ENCODE measurements at places on chromosomes 4 and X.

GRCh38 chr4:102809190-102809589, 18.2 kb downstream of the UBE2D3 start:
- no peak for DNase-seq

- DNase-seq = no peak
These were observed 2.3 kb upstream of the HNRNPD start for GRCh38 chr4:82376109-82376508.

GRCh38 chr4:122602277-122603142, 18.4 kb downstream of the IL21 start:
- peak; percentile 72 for DNase-seq

- DNase-seq = no peak
These were observed 30.7 kb downstream of the TAF7L start for GRCh38 chrX:101260435-101260834.

DNA sequence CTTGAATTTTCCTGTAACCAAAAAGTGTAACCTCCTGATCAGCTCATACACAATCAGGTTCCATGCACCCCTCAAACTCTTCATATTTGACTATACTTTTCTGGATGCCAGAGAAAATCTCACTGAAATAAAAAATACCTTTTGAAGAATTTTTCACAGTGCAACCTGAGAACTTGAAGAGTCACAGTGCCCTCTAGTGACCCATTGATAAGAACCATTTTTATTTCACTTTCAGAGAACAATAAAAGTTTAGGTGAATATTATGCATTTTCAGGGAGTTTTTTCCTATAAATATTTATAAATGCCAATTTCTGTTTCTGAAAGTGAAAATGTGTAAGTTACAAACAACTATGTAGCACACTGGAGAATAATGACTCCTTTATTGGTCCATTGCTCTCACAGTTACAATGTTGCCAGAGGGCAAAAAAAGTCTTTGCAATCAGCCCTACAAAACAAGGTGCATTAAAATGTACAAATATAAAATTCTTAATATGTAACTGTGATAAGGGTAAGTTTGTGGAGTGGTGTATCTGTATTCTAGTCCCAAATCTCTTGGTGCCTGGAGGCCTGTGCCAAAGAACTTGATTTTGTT, 153.6 kb upstream of the INTU start:
- DNase-seq = peak; percentile 77

GRCh38 chr4:133565379-133565778, 416.3 kb downstream of the PCDH10 start:
- DNase-seq = peak; percentile 86

DNA sequence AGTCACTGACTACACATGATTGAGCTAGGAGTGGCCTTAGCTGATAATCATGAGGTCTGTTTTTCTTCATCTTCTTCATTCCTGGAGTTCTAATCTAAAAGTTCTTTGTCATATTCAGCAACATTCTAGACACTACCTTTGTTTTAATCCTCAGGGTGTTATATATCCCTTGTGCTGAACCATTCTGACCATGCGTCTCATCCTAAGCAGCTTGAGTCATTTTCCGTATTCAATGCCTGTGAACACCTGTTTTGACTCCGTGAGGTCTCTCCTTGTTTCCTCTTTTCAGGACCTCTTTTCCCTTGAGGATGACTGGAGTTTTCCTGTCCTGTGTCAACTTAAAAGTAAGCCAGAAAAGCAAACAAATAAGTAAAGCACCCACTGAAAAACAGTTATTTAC, 597.9 kb downstream of the GBA3 start:
- DNase-seq = no peak

- DNase-seq = no peak
These were observed 87.9 kb downstream of the BCOR start for GRCh38 chrX:40009890-40010289.

GRCh38 chrX:136574548-136574947, 42.5 kb downstream of the VGLL1 start:
- no peak for DNase-seq

GRCh38 chr4:5712517-5712916, 1.5 kb downstream of the EVC start:
- DNase-seq = no peak

- no peak for DNase-seq
These were observed 562.8 kb upstream of the POU3F4 start for GRCh38 chrX:82945332-82945731.

GRCh38 chrX:29478336-29479069, 736.9 kb upstream of the MAGEB2 start:
- DNase-seq = peak; percentile 21

DNA sequence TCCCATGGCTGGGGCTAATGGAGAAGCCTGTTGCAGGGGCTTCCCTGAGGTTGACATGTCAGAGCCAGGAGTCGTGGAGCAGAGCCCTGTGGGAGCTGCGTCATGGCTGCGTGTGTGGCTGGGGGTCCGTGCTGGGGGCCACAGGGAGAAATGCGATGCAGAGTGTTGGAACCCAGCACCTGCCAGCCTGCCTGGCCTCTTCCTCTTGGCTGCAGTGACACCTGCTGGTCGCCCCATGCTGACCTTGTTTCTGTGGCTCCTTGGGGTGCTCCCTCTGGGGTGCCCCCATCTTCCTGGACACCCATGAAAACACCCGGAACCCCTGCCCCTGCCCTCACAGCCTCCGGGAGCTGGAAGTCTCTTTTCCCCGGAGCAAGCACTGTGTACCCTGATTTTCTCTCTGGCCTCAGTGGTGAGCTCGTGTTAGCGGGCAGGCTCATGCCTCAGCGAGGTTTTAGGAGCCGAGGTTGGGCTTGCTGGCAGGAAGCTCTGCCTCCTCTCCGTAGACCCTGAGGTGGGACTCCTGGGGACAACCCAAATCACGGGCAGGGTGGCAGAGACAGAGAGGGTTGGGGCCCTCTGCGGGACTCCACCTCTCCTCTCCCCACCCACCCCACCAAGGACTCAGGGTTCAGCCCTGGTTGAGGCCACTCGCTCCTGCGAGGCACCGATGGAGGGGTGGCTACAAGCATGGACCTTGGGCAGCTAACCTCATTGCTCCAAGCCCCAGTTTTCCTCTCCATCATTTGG, 103.7 kb downstream of the SORCS2 start:
- DNase-seq = peak; percentile 61

- DNase-seq = peak; percentile 48
These were observed 120.6 kb upstream of the LNX1 start for GRCh38 chr4:53711926-53712325.

GRCh38 chrX:114028907-114029662, 554.8 kb upstream of the HTR2C start:
- no peak for DNase-seq

- DNase-seq = no peak
These were observed 176.0 kb upstream of the NWD2 start for GRCh38 chr4:37068580-37068979.

DNA sequence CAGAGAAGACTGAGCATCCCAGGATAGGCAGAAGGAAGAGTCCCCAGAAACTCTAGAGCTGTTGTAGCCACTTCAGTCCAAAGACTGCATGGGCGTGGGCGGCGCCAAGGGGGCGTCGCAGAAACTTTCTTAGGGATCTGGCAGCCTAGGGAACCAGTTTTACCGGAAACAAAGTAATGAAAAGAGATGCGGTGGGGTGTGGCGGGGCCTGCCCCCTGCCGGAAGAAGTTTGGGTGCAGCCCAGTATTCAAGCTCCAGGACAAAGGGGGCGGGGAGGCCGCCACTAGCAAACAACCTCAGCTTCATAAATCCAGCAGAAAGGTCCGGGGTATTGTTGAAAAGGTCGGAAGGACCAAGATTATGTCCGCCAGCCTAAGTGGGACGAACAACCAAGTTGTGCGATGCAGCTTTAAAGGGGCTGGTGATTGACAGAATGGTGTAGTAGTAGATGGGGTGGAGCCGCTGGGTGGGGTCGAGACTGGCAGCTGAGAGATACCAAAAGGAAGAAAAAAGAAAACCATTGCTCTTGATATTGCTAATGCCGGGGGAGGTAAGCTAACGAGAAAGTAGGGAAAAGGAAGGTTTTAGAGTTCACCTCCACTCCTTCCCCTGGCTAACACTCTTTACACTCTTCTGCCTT, 190.5 kb downstream of the RRAGB start:
- DNase-seq = peak; percentile 6

- DNase-seq = no peak
These were observed 753.5 kb downstream of the PDHA2 start for GRCh38 chr4:96593422-96593821.

DNA sequence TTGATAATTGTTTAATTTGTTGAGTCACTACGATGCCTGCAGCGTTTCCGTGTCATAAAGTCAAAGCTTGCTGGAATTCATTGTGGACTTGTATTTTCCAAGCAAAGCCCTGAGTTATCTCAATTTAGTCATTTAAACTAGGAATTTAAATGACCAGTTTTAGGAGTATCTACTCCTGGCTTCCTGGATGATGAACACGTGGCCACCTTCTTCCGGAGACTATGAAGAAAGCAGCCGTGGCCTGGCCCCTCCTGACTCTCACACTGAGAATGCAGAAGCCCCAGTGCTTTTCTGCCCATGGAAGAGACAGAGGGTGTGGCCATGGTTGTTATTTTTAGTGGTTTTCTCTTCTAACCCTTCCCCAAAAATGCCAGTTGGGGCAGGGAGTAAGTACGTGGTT, 250.7 kb upstream of the GATB start:
- DNase-seq = no peak

GRCh38 chrX:19462879-19463278, 52.4 kb downstream of the MAP3K15 start:
- no peak for DNase-seq

GRCh38 chr4:163858515-163858914, 364.0 kb downstream of the TMA16 start:
- no peak for DNase-seq

- DNase-seq = no peak
These were observed 123.9 kb upstream of the NAP1L5 start for GRCh38 chr4:88821522-88821921.

GRCh38 chr4:25107827-25108516, 52.3 kb downstream of the SEPSECS start:
- no peak for DNase-seq

DNA sequence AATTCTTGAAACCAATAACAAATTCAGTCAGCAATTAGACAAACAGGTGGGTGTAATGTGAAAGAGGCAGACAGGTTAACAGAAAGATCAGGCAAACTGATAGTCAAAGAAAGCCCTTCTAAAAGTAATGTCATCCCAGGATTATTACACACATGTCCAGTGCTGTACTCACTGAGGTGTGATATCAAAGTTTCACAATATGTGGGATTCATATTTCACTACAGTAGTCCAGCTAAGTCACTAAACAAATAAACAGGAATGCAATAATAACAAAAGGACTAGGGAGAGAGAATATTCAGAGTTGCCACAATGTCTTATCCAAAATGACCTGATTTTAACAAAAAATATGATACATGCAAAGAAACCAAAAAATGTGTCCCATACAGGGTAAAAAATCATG, 787.5 kb downstream of the FSTL5 start:
- peak; percentile 10 for DNase-seq

DNA sequence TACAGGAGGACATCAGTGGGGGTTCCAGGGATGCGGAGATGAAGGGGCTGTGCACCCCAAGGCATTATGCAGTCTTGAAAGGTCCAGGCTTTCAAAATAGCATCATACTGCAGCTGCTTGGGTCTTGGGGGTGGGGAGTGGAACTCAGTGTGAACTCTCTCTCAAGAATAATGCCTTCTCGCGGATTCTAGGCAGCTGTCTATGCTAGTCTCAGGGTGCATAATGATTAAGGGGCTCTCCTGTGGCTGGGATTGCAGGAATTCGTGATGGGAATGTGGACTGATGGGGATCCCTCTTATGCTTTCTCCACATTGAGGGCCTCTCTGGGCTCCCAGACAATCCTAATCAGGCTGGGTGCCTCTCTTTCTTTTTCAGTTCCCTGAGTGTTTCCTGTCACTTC, 172.2 kb upstream of the ARHGAP24 start:
- no peak for DNase-seq

DNA sequence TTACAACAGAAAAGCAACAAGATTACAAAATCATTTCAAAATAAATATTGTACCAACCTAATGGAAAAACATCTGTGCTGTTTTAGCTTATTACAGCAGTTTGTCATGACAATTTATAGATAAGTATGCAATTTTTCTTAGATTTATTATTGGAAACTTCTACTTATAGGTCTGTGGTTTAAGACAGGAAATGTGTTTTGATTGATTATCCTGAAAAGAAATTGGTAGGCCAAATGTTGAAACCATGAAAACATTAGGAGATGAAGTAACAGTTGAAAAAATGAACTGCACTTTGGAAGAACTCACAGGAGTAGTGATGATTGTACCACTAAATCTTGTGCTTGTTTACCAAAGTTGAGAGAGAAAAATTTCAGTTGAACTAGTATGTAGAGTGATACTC, 162.2 kb upstream of the GIMD1 start:
- DNase-seq = peak; percentile 62

DNA sequence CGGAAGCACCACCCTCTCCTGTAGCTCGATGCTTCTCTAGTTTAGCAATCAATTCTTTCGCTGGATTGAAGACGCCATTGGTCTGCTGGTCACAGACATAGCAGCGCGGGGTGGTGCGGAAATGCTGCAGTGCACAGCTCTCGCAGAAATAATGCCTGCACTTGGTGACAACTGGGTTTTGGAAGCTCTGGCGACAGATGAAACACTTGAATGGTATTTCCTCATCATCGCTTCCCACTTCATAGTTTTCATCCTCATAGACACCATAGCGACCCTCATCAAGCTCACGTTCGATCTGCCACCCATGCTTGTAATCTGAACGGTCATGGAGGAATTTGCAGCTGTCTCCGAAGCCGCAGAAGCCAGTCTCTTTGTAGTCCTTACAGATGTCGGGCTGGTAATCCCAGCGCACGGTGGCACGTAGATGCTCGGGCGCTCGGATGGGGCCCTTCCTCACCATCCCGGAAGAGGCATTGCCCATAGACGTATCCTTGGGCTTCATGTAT, 854 bp downstream of the RNF113A start:
- peak; percentile 62 for DNase-seq

DNA sequence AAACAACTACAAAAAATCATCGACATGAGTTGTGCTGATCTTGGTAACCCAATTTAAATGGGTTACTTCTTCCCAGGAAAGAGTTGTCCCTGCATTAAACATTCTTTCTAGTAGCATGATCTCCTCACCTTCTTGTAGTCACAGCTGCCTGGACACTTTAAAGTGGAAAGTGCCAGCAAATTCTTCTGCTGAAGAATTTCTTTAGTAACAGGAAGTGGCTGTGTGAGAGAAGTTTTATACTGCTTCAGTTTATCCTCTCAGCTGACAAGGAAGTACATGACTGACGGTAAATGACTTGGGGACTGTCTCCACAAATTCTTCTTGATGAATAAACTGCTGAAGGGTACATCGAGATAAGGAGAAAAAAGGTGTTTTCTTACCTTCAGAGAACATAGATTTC, 18.2 kb upstream of the TNIP3 start:
- peak; percentile 30 for DNase-seq

DNA sequence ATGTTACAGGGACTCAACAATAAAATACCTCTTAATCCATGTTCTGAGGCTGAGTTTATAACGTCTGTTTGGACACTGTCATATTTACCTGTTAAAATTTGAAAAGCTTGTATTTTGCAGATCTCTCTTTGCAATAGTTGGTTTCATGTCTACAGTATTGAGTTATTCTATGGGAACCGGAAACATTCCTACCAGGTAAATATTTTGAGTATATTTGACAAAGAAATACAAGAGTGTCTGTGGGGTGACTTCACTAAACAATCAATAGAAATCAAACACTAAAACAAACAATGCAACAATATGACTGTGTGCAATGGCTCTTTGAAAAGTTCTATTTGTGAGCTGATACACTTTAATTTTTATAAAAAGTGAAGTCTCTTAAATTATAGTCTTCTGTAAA, 47.7 kb upstream of the CXCL8 start:
- DNase-seq = no peak

- DNase-seq = no peak
These were observed 349.6 kb downstream of the GPAT3 start for GRCh38 chr4:83885256-83886182.

- DNase-seq = no peak
These were observed 7.0 kb downstream of the TMEM255A start for GRCh38 chrX:120304256-120304655.

- no peak for DNase-seq
These were observed 139.0 kb downstream of the ADAMTS3 start for GRCh38 chr4:72430050-72430449.
